ENCODE measurements at places on chromosomes 12 and 14.

DNA sequence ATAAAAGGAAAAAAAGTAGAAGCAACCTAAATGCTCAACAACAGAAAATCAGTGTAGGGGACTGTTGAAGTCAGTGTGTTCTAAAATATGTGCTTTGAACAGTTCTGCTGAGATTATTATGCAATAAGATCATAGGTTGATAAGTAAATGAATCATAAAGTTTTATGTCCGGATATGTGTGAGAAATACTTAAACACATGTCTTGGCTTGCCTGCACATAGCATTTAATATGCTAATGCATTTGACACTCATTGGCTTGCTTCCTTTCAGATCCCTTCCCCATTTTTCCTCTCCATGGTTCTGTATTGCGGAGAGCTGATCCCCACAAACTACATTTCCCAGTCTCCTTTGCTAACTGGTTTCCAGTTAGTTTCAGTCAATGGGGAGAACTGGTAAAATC is 573.8 kb upstream of the TBX3 start:
- DNase-seq, result no peak

DNA sequence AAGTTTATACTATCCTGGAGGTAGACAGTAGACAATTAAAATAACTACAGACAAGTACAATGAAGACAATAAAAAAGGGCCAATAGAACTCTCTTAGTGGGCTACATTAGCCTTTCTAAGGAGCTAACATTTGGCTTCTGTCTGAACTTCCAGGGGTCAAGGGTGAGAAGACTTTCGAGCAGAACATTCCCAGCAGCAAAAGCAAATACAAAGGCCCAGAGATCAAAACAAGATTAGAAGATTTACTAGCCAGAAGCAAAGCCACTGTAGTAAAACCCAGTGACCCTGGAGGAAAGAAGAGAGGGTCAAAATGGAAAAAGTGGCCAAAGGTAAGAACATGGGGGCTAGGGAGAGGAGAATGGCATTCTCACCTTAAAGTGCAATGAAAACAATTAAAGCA is 63.2 kb downstream of the ATP2B1 start:
- no peak for DNase-seq

DNA sequence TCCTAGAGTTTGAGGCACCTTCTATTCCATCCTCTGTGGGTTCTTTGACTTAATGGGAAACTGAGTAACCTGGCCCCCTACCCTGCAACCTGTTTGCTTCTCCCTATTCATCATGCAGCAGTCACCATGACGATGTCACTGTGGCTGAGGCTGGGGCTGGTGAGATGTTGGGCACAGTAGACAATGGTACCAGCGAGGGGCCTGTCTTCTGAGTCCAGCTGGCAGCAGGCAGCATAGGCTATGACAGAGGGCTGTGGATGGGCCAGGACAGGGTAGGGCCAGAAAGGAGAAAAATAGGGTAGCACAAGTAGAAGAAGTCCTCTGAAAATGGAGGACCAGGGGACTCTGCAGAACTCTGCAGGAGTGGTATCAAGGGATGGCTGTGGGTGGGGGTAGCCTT is 2.0 kb downstream of the CIROP start:
- no peak for DNase-seq

DNA sequence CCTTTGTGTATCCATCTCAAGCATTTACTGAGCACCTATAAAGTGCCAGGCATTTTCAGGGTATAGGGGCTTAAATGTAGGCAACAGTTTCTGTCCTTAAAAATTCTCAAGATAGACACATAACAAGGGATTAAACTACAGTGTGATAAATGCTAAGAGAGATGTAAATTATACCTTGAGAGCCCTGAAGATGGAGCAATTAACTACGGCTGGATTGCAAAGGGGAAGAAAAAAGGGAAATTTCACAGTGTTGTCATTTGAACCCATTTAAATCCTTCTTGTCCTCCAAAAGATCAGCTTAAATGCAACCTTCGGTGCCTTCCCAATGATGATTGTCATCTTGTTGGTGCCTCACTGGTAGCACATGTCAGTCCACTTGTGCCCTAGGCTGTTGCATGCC is 11.5 kb upstream of the IL26 start:
- DNase-seq, result no peak

- no peak for DNase-seq
Observed at GRCh38 chr12:130787041-130787440, 52.0 kb downstream of the STX2 start.

DNA sequence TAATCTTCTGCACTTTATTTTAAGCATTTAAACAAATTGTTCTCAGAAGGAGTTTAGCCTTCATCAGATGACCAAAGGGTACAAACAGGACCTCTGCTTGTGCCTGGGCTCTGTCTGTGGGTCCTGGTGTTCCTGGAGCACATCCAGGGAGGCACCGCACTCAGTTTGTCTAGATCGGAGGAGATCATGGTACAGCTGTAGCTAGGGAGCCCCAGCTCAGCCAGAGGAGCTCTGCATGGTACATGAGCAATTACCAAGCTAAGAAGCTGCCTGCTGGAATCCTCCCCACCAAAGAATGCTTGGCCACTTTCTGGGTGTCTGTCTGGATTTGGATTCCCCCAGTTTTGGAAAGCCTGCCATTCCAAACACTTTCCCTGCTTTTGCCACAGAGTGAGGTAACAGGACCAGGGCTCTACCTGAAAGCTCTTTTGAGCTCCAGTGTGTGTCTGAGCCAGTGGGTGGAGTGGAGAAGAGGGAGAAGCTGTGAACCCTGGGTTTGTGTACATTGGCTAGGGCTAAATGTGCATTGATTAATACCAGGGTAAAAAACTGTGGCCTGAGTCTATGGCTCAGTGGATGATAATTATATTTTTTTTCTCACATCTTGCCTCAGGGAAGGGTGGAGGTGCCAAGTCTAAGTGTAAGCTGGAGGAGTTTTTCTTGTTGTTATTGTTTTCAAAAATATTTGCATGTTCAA is 163.7 kb upstream of the IGF1 start:
- DNase-seq, result no peak
